ENCODE measurements at places on chromosomes 11 and 22.

DNA sequence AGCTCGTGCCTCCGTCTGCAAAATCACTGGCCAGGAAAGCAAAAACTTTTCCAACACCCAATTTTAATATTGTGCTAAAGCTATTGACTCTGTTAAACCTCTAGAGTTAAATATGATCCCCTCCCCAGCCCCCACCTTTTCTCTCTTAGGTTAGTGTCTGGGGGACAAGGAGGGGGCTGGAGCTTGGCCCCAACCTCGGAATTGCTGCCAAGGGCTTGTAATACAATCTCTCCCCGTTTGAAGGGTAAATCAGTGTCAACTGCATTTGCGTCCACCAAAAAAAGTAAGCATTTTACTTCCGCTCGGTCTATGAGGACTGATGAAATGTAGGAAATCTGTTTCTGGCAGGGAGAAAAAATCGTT is at the start of gene GAS2:
Gene GAS2 (plus strand): TSS at position 287 of the 363 bp plus-strand sequence. CDS start 8,259 bp downstream, outside the sequence.
- DNase-seq = no peak

GRCh38 chr11:116835042-116835772 is 2.2 kb downstream of the APOA1 start:
- DNase-seq = no peak

DNA sequence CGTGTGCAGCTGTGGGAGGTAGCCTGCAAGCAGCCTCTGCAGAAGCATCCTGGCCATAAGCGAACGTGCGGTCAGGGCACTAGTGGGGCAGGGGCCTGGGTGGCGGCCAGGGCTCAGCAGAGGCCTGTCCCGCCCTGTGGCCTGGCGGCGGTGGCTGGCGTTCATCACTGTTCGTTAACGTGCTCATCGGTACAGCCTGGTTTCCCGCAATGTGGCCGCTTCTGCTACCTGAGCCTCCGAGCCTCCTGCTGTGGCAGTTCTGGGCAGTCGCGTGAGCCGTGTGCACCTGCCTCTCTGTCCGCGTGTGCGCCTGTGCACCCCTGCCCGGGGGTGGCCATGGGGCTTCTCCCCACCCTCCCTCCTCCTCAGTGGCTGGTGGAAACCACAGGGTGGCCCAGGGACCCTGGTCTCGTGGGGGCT is 117.9 kb downstream of the KCNQ1OT1 start:
- DNase-seq = no peak

GRCh38 chr11:3093281-3094191 is 36.3 kb upstream of the CARS1 start:
- DNase-seq = no peak

DNA sequence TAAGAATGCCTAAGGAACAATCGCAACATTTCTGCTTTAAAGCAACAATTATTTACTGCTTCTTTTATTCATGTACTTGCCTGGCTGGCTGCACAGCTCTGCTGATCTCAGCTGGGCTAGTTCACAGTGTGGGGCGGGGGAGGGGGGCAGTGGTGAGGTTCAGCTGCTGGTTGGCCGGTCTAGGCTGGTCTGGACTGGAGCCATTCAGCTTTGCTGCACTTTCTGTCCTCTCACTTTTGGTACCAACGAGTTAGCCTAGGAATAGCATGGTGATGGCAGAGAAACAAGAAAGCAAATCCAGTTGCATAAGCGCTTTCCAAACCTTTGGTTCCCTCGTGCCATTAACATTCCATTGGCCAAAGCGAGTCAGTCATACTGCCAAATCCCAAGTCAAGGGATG is 16.0 kb upstream of the MIF start:
- no peak for DNase-seq

DNA sequence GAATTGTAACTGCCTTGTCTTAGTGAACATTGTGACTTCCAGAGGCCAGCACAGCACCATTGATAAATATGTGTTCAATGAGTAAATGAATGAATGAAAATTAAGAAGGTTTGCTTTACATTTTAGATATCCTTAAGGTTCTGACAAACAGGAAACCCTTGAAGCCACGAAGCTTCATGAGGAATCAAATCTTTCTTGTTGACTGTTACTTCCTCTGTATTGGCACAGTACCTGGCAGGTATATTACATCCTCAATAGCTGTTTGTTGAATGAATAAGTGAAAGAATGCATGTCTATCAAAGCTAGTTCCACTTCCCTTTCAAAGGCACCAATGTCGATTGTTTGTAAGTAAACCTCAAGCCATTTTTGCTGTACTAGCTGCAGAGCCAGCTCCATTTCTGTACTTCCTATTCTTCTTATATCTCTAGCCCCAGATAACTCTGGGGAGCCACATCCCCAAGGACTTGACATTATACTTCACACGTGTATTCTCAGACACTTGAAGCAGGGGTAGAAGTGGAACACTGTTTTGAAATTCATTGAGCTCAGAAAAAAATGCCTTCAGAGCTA is 140.3 kb upstream of the RAG2 start:
- no peak for DNase-seq

DNA sequence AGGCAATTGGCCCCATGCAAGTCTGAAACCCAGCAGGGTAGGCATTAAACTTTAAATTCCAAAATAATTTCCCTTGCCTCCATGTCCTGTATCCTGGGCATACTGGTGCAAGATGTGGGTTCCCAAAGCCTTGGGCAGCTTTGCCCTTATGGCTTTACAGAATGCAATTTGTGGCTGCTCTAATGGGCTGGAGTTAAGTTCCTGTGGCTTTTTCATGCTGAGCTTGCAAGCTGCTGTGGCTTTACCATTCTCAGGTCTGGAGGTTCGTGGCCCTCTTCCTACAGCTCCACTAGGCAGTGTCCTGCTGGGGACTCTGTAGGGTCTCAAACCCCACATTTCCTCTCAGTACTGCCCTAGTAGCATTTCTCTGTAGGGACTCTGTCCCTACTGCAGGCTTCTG is 15.0 kb upstream of the BIRC3 start:
- DNase-seq = no peak

Measured in CD4-positive, alpha-beta T cell treated with Interferon alpha-2 for 1 hour (primary cell).